ENCODE measurements at places on chromosomes 6 and 20.

GRCh38 chr20:43665466-43666176, 1.3 kb upstream of the MYBL2 start:
- no peak for DNase-seq

GRCh38 chr20:539848-540247, 3.7 kb downstream of the CSNK2A1 start:
- DNase-seq: no peak

- no peak for DNase-seq
Measured at GRCh38 chr6:16740097-16740496, 21.2 kb downstream of the ATXN1 start.

DNA sequence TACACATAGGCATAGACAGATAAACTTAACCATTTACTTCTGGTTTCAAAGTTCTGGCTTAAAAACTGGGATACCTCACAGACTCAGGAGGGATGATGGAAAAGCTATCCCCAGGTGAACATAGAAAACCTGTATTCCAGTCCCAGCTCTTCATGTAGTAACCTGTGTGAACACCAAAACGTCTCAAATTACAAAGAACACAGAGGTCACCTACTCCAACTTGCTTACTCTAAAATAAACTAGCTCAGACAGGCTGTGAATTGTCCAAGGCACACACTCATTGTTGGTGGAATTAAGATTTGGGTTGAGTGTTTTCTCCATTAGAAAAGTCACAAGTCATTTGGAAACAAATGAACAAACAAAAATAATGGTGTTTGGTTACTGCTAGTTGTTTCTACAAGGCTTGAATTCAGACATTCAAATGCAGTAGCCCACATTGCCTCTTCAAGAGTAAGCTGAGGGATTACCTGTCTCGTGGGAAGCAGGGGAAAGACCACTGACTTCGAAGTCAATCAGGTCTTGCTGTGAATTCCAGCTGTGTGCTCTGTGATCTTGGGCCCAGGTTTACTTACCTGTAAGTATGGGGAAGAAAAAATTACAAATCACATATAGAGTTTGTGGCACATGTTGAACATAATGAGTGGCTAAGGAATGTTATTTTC, 48.2 kb upstream of the LRRC1 start:
- no peak for DNase-seq

GRCh38 chr6:25423358-25423757, 144.2 kb downstream of the CARMIL1 start:
- no peak for DNase-seq

DNA sequence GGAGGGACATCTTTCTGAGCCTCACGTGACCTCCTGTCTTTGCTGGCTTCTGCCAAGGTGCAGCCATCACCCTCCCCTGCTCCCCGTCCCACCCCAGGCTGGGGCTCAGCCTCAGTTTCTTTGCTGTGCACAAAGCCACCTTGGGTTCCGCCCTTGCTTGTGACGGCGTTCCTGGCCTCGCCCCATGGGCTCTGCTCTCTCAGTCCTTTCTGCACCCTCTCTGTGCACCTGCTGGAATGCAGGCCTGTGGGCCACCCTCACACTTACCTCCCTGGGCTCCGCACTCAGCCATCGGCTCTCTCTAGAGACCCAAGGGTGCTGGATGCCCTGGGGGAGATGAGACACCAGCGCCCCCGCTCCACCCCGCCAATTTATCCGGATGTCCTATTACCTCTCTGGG, 28.3 kb downstream of the BANF2 start:
- DNase-seq: no peak

GRCh38 chr20:34600892-34601653, 42.6 kb downstream of the MAP1LC3A start:
- DNase-seq: no peak

DNA sequence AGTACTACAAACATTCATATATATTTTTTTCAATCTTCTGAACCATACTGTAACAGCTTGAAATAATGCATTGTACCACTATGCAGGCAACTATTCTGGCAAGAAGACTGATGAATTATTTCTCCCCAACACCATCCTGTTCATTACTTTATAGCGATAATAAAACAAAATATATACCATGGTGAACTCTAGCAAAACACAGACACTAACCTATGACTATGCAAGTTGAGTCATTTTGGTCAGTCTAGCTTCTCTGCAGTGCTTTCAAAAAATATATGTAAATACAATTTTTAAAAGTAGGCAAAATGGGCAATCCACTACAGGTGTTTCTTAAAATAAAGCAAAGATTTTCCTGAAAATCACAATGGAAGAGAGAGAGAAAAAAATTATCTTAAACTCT, 20.3 kb downstream of the PHIP start:
- DNase-seq: no peak

DNA sequence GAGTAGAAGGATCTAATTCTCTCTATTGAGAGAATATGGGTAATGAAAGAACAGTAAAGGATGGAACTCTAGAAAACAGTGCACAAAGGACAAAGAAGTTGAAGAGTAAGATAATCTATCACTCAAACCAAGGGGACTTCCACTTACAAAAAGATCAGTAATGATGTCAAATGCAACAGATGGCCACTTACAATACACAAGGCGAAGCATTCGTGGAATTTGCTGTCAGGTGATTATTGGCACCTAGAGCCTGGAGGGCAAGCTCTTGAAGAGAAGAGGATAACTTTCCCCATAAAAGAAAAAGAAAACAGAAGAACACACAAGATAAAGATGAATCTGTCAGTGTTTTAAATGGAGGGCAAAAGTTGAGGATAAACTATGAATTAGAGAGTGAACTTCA, 256.0 kb upstream of the TCF21 start:
- no peak for DNase-seq

GRCh38 chr20:40948465-40949267, 80.0 kb upstream of the TOP1 start:
- no peak for DNase-seq

- no peak for DNase-seq
Measured at GRCh38 chr20:64044484-64045247, 4.8 kb downstream of the SOX18 start.

GRCh38 chr6:129733290-129733689, 23.3 kb upstream of the ARHGAP18 start:
- no peak for DNase-seq

DNA sequence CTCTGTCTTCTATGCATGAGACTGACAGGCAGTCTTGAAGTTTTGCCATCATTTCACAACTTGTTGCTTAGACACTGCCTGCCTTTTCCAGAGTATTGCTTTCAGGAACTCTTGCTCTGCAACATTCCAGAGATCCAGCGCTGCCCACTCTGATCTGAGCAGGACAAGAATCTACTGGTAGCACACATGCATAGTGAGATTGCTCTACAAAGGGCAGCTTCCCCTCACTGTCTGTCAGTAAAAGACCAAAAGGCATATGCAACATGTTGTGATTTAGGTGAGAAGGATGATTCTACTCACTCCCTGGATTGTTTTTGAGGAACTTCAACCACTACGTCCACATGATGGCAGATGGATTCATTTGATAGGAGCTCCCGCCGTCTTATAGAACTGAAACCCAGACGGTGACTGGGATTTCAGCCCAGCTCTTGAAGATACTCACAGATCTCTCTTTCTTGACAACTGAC, 259.1 kb downstream of the ARID1B start:
- DNase-seq: no peak

- no peak for DNase-seq
Measured at GRCh38 chr20:10998476-10998875, 324.7 kb upstream of the JAG1 start.

DNA sequence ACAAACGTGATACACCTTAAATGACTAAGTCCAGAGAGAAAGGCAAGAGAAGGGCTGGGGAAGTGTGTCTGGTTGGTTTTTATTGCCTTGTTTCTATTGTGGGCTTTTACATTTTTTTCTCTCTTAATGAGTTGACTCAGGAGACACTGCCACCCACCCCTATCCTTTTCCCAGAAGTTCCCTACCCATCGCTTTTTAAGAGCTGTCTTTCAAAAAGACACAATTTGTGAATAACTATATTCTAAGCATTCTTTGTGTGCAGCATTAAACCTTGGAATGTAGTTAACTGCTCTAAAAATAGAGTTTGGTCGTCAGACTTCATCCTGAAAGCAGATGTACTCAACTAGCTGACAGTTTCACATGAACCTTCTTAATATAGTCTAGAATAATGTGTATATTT, 174.9 kb downstream of the ISM1 start:
- DNase-seq: no peak

DNA sequence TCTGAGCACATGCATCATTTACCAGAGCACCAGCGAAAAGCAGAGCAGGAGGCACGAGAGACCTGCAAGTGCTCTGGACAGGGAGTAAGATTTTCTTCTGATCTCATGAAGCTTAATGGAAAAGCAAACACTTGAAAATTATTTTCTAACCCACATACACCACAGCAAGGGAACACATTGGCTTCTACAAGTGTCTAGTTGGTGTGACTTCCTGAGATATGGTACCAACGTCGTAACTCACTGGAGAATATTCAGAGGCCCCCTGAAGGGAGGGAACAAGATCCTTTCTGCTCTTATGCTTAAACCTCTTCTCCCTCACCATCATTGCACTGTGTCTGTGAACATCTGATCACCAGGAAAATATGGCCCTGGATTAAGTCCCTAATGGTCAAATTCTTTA, 48.6 kb downstream of the PSMB1 start:
- no peak for DNase-seq

DNA sequence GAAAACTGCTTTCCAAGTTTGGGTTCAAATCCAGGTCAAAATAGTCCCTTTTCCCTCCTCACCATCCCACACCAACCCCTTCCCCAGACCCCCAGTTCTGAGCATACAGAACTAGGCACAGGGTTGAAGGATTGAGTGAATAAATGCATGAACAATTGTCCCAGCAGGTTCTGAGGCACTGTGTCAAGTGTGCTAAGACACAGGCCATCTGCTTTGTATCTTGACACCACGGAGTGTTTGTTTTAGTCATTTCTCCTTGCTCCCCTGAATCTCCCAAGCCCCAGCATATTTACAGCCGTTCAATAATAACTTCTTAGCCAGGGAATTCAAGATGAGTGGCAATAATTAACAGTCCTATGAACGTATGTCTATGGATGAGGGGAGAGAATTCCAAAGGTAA, 102.8 kb upstream of the JARID2 start:
- DNase-seq: no peak

GRCh38 chr6:147941143-147941542, 401.5 kb upstream of the SASH1 start:
- DNase-seq: no peak

GRCh38 chr6:6942831-6943230, 164.9 kb upstream of the RREB1 start:
- no peak for DNase-seq

- DNase-seq: no peak
Measured at GRCh38 chr20:17648791-17649730, 33.0 kb downstream of the RRBP1 start.

GRCh38 chr6:138087593-138088325, 19.5 kb downstream of the PERP start:
- no peak for DNase-seq

- no peak for DNase-seq
Measured at GRCh38 chr6:28693751-28694443, 168.2 kb downstream of the GPX5 start.

DNA sequence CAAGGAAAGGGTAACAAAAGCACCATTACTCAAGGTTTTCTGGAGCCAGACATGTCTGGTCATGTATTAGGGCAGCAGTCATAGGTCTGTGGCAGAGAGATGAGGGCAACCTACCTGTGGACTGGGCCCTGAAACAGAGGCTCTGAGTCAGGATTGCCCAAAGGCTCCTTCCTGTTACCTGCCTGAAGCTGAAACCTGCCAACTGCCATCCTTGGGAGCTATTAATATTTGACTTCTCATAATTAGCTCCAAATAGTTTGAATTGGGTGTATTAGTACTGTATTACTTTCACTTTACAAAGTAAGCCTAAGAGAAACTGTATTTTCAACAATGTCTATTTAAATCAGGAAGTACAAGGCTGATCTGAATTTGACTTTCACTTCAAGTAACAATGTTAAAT, 72.0 kb upstream of the TBX18 start:
- no peak for DNase-seq

- DNase-seq: no peak
Measured at GRCh38 chr6:168632694-168633093, 191.7 kb downstream of the SMOC2 start.

GRCh38 chr20:60102665-60103210, 144.5 kb downstream of the CDH26 start:
- no peak for DNase-seq
